ENCODE measurements at places on chromosomes 6 and 20.
A peak's percentile ranks its signal among the peaks of the same experiment; 100 is the strongest.

GRCh38 chr6:159615918-159616317 is 77.1 kb downstream of the SOD2 start:
- no peak for DNase-seq

DNA sequence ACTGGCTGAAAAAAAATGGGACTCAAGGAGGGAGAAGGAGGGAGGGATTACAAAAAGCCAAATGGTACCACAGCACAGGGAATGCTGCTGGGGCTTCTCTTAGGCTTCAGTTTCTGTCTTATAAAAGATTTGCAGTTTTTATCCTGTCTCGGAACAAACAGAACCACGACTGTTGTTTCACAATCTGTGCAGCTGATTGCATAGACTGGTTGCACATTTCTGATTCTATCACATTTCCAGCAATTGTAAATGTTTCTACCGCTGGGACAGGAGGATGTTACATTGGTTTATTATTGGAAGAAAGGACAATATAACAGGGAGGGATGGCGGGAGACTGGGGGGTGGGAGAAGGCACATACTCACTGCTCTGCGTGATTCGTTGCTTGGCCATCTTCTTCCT is 73.5 kb upstream of the ARID1B start:
- DNase-seq, result no peak

DNA sequence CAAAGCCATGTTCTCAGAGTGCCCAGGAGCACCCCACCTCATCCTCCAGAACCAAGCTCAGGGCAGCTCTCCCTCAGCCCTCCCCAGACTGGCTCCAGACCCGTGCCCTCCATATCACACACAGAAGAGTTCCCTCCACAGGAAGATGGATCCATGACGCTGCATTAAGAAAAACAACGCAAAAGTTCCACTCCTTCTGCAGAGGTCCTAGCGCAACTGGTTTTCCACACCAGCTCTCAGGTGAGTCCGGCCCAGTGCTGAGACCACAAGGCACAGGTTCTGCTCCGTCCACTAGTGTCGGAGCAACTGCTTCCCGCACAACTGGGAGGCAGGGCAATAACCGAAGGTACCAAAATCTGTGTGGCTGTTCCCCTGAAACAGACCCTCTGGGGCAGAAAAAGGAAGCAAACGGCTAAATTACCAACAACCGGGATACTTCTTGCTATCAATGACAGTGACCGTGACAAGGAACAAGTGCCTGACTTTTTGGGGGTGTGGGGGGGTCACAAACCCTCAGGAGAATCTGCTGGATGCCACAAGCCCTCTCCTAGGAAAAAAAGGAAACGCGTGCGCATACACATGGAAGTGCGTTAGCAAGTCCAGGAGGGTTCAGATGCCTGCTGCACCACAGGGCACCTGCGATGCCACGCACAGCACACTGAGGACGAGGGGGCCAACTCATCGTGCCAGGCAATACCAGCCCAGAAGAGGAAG is 49.2 kb downstream of the MYH7B start:
- DNase-seq, result no peak

DNA sequence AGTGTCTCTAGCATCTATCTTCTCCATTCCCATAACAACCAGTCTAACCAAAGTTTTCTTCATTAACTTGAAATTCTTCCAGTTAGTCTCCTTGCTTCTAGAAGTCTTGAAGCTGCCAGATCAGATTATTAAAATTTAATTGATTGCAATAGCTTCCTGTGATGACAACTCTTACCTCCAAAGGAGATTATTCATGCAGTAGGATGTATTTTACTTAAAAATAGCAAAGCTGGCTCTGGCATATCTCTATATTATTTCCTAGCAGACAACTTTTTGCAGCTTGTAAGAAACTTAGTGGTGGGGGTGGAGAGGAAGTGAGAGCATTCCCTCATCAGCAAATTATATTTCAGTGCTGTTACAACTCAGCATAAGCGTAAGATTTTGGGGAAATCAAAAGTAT is 290.4 kb downstream of the GRIK2 start:
- DNase-seq, result no peak

- no peak for DNase-seq
These were observed 802.4 kb downstream of the TFAP2A start for GRCh38 chr6:9612489-9612888.

GRCh38 chr6:38078671-38079070 is 259.1 kb downstream of the ZFAND3 start:
- no peak for DNase-seq

DNA sequence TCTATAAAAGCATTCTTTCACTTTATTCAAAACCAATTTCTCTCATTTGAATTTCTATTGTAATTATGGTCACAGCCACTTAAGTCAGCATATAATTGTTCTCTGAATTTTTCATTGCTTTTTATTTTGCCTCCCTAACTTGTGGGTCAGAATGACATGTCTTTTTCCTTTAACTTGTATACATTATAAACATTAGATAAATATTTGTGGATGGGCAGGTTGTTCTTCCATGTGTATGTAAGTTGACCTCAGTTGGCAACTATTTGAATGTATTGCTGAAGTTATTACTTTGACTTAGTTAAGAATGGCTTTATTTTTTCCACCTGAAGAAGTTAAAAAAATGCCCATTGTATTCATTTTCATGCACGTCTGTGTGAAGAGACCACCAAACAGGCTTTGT is 83.0 kb upstream of the MAP3K7 start:
- DNase-seq, result no peak

- no peak for DNase-seq
These were observed 326.6 kb downstream of the ZFAND3 start for GRCh38 chr6:38146021-38146733.

- DNase-seq, result no peak
These were observed 11.8 kb upstream of the KCNQ2 start for GRCh38 chr20:63484236-63484635.

DNA sequence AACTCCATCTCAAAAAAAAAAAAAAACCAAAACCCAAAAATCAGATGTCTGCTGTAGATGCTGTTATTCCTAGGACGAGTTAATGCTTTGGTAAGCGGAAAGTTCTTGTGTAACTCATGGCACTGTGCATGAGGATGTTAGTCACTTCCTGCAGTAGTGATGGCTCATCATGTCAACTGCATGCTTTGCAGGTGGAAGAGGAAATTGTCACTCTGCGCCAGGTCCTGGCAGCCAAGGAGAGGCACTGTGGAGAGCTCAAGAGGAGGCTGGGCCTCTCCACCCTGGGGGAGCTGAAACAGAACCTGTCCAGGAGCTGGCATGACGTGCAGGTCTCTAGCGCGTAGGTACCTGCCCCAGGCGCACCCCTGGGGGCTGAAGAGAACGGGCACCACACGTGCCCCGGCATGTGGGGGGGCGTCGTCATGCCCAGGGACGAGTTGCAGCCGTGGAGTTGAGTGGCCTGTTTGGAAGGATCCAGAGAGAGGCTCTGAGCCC is 8.5 kb downstream of the TPD52L2 start:
- no peak for DNase-seq

GRCh38 chr6:74851596-74851995 is 354.3 kb downstream of the COL12A1 start:
- DNase-seq, result no peak

- peak; percentile 24 for DNase-seq
These were observed 193.5 kb upstream of the PLN start for GRCh38 chr6:118354641-118355040.

DNA sequence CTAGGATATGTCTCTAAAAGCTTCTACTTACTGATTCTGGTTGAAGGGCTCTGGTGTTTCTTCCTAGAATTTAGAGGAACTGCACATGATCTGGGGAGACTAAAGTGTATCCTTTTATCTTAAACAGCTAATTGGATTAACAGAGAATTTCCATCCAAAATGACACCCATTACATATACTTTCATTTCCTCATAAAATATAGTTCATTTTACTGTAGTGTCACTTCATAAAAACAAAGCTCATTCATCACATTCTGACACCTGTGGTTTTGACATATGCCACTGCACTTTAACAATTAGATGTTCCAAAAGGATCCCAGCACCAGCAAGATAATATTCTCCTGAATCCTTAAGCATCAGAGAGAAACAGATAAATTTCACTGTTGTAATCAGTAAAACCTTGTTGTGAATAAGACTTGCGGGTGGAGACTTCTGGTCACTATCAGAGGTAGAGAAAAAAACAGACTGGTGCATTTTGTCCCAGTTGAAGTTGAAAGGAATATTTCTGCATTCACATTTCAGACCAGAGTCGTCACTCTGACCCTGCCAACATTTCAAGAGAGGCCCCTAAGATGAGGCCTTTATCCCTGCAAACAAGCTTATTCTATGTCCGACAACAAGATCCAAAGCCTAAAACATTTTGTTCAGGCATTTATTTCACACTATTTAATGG is 175.3 kb upstream of the BMP5 start:
- no peak for DNase-seq

DNA sequence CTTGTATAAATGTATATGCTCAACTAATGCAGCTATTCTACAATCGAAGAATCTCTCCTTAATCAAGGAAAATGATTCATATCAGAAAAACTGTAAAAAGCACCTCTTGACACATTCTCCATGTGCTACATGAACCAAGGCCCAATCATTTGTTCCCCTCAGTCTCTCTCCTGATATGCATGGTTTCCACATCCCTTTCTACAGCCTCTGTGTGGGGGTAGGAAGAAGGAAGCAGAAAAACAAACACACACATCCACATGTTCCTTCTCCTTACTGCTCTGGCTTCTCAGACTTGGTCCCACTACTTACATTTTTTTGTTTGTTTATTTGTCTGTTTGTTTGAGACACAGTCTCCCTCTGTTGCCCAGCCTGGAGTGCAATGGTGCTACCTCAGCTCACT is 510.5 kb downstream of the PRKN start:
- no peak for DNase-seq

DNA sequence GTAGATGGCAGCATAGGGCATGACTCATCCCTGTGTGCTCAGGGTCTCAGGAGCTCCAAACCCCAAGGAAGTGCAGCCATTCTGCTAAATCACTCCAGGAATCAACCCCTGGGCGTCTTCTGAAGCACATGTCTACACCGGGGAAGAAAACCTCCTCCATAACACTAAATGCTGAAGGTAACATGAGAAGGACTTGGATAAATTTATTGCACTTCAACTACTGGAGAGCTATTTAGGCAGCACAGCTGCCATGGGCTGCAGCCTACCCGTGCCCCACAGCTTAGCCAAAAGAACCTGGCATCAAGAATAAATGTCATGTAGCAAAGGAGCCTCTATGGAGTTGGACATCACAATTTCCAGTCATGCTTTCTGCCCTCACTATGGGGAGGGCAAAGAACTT is 152.4 kb upstream of the PROKR2 start:
- no peak for DNase-seq

GRCh38 chr20:51647674-51648570 is 105.4 kb upstream of the NFATC2 start:
- DNase-seq, result no peak

DNA sequence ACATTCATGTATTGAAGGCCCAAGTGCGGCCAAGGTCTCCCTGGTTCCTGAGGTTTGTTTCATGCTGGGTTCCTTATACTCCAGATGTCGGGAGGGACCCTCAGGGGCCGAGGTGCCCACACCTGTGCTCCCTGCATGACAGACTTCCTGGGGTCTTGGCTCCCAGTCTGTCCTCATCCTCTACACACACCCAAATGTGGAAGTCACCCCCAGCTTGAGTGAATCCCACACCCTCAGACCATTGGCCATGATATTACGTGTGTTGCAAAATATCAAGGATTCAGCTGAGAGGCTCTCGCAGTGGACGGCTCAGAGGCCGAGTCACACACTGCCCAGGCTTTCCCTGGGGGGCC is 82.2 kb upstream of the DUSP22 start:
- no peak for DNase-seq

DNA sequence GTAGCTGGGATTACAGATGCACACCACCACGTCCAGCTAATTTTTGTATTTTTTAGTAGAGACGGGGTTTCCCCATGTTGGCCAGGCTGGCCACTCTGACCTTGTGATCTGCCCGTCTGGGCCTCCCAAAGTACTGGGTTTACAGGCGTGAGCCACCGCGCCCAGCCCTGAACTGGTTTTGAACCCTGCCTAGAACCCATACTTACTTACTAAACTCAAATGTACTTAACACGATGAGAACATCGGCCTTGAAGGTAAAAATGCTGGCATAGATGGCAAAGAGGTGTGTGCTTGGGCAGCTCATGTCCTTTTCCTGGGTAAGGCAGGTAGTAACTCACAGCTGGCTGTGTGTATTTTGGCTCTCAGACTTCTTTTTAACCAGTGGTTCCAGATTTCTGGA is 3.2 kb upstream of the ARMC12 start:
- DNase-seq, result no peak

- DNase-seq, result no peak
These were observed 571 bp downstream of the ITCH start for GRCh38 chr20:34363465-34364222.

DNA sequence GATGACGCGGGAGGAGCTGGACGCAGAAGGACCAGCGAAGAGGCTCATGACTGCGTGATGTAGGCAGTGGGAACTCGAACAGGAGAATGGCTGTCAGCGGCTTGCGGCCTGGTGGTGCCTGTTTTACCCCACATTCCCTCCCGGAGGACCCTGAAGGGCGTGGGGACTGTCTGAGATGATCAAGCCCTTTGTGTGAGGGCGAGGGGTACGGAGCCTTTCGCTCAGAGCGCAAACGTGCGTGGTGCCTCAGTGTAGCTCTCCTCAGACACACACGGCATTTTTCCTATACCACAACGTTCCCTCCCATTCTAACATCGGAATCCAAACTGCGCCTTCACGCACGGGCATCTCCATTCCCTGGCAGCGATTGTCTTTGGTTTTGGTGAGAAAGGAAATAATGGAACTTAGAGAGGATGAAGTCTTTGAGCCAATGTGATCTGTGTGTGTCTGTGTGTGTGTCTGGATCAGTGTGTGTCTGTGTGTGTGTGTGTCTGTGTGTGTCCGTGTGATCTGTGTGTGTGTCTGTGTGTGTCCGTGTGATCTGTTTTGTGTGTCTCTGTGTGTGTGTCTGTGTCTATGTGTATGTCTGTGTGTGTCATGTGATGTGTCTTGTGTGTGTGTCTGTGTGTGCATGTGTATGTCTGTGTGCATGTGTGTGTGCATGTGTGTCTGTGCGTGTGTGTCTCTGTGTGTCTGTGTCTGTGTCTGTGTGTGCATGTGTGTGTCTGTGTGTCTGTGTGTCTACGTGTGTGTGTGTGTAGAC is 5.3 kb downstream of the PTK6 start:
- no peak for DNase-seq

DNA sequence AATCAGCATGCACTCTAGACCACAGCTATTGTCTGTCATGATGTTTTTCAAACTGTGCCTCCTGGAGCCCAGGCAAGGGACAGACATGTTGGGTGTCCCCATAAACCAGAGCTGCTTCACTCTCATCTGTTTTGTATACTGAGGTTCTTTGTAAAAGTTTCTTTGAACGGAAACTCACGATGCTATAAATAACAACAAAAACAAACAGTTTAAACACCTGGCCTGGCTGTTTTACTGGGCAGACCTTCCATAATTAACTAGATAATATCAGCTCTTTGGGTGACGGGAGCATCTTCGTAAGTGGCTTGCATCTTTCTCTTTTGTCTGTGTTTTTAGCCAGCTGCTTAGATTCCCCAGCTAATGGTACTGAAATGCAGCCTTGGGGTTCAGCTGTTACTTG is 190.3 kb downstream of the ZDHHC14 start:
- peak; percentile 72 for DNase-seq

Measured in GM12864 (cell line).